ENCODE measurements at places on chromosomes 5 and 9. TPM values are rescaled to one million over a fixed set of nuclear protein-coding genes. Genes with fewer than 3 reads are reported as not detected.

DNA sequence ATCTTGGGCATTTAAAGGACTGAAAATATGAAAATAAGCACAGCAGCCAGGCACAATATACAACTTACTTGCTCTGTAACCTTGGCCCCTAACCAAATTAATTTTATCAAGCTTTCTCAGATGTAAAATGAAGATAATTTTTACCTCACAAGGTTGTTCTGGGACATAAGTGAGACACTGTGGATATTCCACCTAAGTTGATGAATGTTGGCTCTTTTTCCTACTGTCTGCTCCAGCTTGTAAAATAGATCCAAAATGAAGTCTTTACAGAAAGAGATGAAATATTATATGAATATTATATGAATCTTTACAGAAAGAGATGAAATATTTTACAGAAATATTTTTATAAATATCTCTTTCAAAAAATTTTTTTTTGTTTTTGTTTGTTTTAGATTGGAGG is 270.1 kb downstream of the DNAH5 start:
- no peak for DNase-seq

DNA sequence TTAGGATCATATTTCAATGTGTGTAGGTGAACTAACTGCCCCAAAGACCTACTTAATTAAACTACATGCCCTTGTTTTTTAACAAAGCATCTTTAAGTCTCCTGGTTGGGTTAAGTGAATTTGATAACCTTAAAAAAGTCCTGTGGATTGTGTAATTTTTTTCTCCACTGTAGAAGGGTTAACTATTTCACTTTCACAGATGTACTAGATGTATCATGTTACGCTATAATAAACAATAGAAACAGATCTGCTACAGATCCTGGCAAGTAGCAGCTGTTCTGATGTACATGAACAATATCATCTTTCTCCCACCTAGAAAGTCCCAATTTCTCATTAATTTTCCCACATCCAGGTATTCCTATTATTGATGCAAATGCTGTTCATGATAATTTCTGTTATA is 18.9 kb downstream of the KIF24 start:
- DNase-seq = no peak

GRCh38 chr9:12625844-12626243 is 67.3 kb upstream of the TYRP1 start:
- no peak for DNase-seq

DNA sequence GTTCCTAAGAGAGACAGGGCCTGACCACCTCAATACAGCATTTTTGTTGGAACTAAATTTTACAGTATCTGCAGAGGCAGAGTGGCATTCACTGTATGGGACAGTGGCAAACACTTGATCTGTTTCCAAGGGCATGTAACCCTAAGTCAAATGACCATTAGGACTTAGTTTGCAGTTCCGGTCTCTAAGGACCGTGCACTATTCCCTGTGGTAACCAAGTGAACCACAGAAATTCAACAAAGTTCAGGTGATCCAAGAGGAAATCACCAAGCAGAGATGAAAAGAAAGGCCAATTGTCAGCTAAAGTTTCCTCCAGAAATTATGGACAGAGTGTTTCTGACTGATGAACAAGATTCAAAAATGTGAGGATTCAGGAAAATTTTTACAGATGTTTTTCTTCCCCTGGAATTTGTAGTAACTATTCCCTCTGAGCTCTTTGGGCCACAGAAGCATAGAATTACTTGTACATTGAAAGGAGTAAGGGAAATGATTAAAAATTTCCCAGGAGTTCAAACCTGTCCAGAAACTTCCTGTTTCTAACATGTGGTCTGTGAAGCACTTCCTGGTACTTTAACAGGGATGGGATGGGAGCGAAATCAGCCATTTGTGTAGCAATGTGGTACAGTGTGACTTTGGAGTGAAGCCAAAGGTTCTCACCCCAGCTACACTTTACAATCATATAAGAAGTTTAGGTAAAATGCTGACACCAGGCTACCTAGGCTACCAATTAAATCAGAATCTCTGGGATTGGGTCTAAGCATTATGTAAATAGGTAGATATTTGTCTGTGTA is 266.1 kb upstream of the MAP3K1 start:
- no peak for DNase-seq

AJM1 gene
- total RNA-seq = 5.9 TPM

TAF11L3 gene
- not detected for total RNA-seq

SHISAL2B gene
- not detected for total RNA-seq

TUSC1 gene
- total RNA-seq = 0.88 TPM

DNA sequence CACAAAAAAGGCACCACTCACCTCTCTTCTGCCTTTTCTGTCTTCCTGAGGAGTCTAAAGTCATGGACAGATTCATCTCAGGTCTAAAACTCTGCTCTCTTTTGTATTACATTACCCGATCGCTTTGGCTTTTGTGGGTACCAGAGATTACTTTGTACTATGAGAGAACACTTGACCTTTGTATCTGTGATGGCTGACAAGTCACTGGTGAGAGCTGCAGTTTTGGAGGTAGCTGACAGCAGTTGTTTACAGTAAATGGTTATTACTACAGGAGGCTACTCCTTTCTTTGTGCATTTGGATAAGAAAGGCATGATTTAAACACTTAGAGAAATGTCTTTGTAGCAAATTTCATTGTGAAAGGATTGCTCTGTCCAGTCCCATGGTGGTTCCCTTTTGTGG is 307.3 kb downstream of the FBXL17 start:
- no peak for DNase-seq

- DNase-seq = no peak
Measured at GRCh38 chr9:28779243-28779642, 1206.0 kb upstream of the C9orf72 start.

GRCh38 chr5:123364441-123365155 is 58.6 kb downstream of the CEP120 start:
- no peak for DNase-seq

PCDHA9 gene
- not detected for total RNA-seq

GRCh38 chr5:9104571-9105339 is 441.1 kb downstream of the SEMA5A start:
- DNase-seq = no peak

- DNase-seq = no peak
Measured at GRCh38 chr5:3077684-3078083, 326.2 kb upstream of the IRX2 start.

- DNase-seq = no peak
Measured at GRCh38 chr9:133998915-133999595, 6.9 kb upstream of the VAV2 start.

- DNase-seq = no peak
Measured at GRCh38 chr5:39500551-39501175, 75.9 kb upstream of the DAB2 start.

DNA sequence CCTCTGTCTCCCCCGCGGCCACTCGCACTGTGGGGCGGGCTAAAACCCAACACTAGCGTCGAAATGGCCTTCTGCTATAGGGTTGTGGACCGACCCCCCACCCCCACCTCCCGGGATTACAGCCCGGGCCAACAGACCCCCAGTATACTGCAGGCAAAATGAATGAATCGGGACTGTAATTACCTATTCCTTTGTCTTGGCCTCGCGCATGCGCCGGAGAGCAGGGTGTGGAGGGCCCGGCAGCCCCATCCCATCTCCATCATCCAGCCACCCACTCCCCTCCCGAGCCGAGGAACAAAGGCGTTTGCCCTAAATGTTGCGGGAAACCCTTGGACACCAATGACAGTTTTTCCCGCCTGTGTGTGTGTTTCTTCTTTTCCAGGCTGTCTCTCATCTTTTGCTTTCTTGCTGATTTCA is 1.6 kb downstream of the BASP1 start:
- no peak for DNase-seq

Measured in PC-9 (cell line).